NCI-H69 (cell line): ENCODE measurements at places on chromosomes 12 and 14.

DNA sequence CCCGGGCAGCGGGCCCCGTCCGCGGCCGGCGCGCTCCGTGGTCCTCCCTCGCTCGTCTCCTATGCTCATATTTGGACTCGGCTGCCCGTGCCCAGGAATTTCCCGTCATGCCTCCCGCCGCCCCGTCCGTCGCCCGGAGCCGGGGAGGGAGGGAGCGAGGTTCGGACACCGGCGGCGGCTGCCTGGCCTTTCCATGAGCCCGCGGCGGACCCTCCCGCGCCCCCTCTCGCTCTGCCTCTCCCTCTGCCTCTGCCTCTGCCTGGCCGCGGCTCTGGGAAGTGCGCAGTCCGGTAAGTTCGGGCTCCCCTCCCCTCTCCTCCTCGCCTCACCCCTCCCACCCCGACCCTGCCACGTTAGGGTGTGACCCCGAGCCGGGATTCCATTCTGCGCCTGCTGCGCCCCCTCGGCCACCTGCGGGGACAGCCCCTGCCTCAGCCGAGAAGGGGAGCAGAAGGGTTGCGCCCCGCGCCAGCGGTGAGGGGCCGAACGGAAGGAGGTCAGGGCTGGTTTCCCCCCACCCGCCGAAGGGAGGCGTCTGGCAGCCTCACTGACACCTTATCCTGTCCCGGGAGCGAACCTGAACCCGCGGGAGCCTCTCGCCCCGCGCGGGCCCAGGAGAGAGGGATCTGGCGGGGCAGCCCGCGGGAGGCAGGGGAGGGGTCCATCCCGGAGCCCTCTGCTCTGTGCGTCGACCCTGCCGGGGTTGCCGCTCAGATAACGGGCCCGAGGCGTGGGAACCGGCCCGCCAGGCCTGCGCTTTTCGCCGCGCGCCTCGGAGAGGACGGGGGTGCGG is at the start of gene MSRB3:
MSRB3 (plus strand) TSS at position 108 of the 793 bp plus-strand sequence. CDS start 29,897 bp downstream, outside the sequence.
- DNase-seq, result peak; percentile 13

GRCh38 chr14:98633380-98633779 is 638.6 kb downstream of the BCL11B start:
- DNase-seq, result peak; percentile 90

DNA sequence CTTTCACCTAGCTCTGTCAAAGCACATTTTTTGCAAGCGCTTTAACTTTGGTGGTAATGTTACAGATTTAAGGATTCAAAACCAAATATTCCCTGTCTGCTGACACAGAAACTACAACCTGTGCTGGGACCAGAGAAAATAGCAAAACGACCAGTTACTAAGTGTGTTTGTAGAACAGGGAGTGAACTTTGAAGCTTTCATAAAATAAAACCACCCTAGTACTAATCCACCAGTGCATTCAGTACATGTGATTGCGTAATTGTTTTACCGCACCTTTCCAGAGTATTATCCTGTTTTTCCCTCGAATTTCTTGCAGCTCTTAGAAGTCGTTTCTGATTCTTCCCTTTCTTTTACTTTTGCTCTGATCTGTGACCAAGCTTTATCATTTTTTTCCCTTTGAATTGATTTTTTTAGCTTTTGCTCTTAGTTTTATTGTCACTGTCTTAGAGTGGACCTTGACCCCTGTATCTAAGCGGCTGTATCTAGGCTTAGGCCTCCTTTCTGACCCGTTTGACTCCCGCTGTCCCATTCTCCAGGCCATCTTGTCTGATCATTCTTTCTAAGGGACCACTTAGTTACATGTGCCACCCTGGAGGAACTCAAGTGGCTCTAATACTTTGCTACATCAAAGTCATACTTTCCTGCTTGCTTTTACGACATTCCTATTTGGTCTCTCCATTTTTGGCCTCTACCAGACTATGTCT is 429.4 kb downstream of the PCNX1 start:
- no peak for DNase-seq

DNA sequence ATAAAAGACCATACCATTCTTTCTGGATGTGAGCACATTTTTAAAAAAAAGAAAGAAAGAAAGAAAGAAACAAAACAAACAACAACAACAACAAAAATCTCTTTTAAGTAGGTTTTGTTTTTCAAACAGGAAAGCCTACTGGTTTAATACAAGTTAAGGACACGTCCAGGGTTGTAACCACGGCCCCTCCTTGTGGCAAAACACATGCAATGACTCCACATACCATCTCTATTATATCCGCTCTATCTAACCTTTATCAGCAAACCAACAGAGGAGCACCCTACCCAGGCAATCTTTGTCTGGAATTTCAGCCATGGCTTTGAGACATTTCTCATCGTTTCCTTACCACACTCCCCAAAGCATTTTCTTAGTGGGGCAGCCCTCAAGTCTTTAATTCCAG is 360.5 kb upstream of the TMPO start:
- peak; percentile 83 for DNase-seq

- no peak for DNase-seq
These were observed 68.5 kb upstream of the AMN1 start for GRCh38 chr12:31797230-31797872.

DNA sequence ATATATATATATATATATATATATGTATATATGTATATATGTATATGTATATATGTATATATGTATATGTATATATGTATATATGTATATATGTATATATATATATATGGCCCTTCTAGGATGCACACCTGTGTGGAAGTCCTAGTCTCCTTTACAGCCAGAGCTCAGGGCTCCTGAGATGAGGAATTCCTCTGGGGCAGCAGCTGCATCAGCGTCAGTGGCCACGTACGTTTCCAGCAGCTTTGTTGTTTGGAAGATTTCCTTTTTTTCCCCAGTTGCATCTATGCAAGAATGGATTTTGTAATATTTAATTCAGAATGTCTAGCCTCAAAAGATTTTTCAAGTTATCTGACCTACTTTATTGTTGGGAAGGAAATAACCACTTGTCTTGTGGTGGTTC is 68.6 kb downstream of the TNFAIP2 start:
- no peak for DNase-seq
